ENCODE measurements at places on chromosomes 16 and 17. TPM values are rescaled to one million over a fixed set of nuclear protein-coding genes. Genes with fewer than 3 reads are reported as not detected.

The SLC12A3 gene
- total RNA-seq, result not detected

The GAN gene
- total RNA-seq, result 5.1 TPM

The UMOD gene
- total RNA-seq, result not detected

The SLFN12L gene
- 0.17 TPM for total RNA-seq

The DHX58 gene
- total RNA-seq, result 17.2 TPM

The DUSP14 gene
- total RNA-seq, result 68.9 TPM

The KLHL10 gene
- total RNA-seq, result 0.29 TPM

The ADCY9 gene
- total RNA-seq, result 44.5 TPM

The HCRT gene
- not detected for total RNA-seq

The SEZ6L2 gene
- total RNA-seq, result 4.1 TPM

The SNAI3 gene
- not detected for total RNA-seq

The CACNG3 gene
- not detected for total RNA-seq

The WIPF2 gene
- 8.1 TPM for total RNA-seq

The HS3ST6 gene
- total RNA-seq, result not detected

The SULT1A2 gene
- total RNA-seq, result 0.15 TPM

The SMIM22 gene
- total RNA-seq, result not detected

The FOXO3B gene
- total RNA-seq, result 3.8 TPM

The SLFN13 gene
- total RNA-seq, result 2.2 TPM

The HSPB9 gene
- not detected for total RNA-seq

The LITAFD gene
- total RNA-seq, result not detected

The RNF43 gene
- total RNA-seq, result under 0.01 TPM

The NPIPB13 gene
- total RNA-seq, result 2.0 TPM

The G6PC1 gene
- not detected for total RNA-seq

The CES5A gene
- total RNA-seq, result not detected

The C1QTNF1 gene
- total RNA-seq, result 6.3 TPM

The SNX20 gene
- total RNA-seq, result not detected

The DCTN5 gene
- 99.3 TPM for total RNA-seq

The SYCE1L gene
- 0.50 TPM for total RNA-seq

The ELMO3 gene
- 0.29 TPM for total RNA-seq

The SCGB1C2 gene
- not detected for total RNA-seq

The GRAPL gene
- total RNA-seq, result 0.66 TPM

The BCL7C gene
- 40.5 TPM for total RNA-seq

The NOD2 gene
- total RNA-seq, result under 0.01 TPM

The SMTNL2 gene
- total RNA-seq, result 1.2 TPM

The STX1B gene
- 2.6 TPM for total RNA-seq
